ENCODE measurements at places on chromosomes 6 and 20.
A peak's percentile ranks its signal among the peaks of the same experiment; 100 is the strongest.

DNA sequence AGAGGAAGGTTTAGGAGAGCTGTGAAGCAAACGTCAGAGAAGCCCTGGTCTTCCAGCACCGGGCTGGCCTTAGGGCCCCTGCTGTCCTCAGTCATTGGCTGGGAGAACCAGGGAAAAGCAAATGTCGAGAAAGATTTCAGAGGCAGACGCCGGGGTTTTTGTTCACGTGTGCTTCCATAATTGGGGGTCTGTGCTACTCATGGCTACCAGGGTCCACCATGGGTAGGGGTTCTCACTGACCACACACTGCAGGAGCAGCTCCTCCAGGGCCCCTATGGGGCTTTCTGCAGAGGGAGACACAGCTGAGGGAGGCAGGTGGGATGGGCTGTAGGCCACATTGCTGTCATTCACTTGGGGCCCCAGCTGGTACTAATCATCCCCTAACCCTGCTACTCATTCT, 291.8 kb upstream of the FOXQ1 start:
- no peak for DNase-seq

DNA sequence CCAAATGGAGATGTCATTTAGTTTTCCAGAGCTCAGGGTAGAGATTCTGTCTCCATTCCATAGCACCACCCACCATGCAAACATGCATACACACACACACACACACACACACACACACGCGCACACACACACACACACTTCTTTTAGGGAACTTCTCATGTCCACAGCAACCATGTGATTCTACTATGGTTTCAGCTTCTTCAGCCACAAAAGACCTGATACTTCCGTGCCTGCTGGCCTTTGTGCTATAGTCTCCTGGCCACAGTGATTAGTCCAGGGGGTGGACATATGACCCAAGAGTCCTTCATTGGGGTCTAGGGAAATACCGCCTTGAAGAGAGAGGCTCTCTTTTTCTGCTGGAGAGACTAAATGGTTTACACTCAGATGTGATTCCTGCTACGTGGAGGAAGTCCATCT, 53.5 kb downstream of the CARMIL1 start:
- DNase-seq = no peak

DNA sequence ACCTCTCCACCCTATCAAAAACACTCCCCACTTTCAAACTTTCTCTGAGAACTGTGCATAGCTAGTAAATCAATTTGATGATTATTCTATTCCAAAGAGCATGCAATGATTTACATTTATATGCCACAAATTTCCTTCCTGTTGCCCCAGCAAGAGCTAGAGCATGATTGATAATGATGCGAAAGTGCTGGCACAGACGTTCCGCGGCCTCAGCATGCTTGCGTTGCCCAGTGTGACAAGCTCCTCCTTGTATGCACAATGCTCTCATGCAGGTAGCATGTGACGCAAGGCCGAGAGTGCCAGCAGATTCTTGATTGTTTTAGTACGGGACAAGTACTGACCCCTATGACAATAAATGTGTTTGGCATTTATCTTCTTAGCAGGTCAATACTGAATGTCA, 696.3 kb upstream of the SLC35B3 start:
- no peak for DNase-seq

GRCh38 chr6:7424967-7425807, 35.6 kb downstream of the RIOK1 start:
- no peak for DNase-seq

GRCh38 chr6:169183233-169183632, 70.4 kb downstream of the THBS2 start:
- no peak for DNase-seq

GRCh38 chr6:54813892-54814291, 32.7 kb upstream of the FAM83B start:
- DNase-seq = no peak

GRCh38 chr20:25223179-25223661, 24.7 kb upstream of the PYGB start:
- peak; percentile 47 for DNase-seq

DNA sequence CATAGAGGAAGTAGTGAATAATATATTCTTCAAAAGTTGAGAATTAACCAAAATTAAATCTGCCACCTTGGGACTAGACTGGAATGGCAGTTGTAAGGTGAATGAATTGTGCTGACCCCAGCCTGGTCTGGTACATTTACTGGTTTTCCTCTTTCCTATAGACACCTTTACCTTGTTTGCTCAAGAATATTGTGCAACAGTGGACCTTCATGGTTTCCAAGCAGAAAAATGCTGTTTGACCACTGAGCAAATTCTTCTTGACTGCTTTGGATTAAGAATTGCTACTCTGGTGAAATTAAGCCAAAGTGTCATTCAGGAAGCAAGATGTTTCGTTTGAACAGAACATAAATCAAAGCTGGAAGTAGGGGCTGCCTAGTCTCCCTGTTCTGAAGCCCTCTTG, 156.6 kb upstream of the TAB2 start:
- no peak for DNase-seq

DNA sequence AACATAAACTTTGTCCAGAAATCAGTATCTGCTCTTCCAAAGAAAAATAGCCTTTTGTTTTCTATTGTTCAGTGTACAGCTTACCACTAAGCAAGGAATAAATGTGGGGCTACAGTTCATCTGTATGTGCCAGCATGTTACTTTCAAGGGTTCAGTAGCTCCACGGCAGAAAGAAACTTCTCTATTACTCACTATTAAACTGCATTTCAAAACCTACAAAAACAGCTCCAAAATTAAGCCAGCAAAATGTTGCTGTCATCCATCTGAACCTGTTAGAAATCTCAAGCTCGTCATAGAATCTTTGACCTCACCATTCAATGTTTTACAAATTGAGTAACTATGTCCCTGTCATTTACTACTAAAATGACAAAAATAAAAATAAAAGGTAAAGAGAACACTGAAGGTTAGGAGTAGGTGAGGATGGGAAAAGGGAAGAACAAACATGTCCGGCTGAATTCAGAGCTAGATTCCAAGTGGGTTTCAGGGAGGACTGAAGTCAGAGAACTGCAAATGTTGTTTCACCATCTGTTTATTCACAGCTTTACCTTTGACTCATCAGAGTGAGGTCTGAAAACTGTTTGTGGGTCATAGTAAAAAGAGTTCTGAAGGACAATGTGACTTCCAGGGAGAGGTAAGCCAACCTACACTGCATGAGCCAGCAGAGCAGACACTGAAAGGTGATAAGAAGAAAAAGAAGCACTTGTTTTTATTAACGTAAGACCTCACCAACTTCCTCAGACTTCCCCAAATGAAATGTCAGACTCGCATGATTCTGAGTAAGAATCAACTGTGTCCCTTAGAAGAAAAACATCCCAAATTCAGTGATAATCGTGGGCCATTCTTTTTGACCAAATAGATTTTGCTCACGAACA, 62.0 kb downstream of the ATXN1 start:
- peak; percentile 51 for DNase-seq

GRCh38 chr6:167726043-167726621, 100.6 kb upstream of the AFDN start:
- no peak for DNase-seq

DNA sequence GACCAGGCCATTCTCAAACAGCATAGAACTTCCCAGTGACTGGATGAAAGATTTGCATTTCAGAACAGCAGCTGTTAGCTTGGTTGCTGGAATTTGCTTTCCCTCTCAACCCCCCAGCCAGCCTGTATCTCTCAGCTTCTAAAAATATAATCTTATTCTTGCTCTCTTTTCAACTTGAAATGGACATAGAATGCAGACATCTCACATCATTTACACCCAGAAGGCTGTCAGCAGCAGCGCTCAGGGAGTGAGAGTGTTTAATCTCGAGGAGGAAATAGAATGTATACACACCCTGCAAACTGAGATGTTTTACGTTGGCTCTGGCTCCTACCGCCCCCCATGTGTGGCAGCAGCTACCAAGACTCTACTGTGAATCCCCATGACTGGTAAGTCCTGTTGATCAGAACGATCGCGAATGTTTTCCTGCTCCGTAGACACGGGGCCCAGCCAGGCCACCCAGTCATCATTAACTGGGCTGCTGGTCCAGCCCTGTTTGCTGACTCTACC, 163.4 kb upstream of the SLC24A3 start:
- DNase-seq = no peak

DNA sequence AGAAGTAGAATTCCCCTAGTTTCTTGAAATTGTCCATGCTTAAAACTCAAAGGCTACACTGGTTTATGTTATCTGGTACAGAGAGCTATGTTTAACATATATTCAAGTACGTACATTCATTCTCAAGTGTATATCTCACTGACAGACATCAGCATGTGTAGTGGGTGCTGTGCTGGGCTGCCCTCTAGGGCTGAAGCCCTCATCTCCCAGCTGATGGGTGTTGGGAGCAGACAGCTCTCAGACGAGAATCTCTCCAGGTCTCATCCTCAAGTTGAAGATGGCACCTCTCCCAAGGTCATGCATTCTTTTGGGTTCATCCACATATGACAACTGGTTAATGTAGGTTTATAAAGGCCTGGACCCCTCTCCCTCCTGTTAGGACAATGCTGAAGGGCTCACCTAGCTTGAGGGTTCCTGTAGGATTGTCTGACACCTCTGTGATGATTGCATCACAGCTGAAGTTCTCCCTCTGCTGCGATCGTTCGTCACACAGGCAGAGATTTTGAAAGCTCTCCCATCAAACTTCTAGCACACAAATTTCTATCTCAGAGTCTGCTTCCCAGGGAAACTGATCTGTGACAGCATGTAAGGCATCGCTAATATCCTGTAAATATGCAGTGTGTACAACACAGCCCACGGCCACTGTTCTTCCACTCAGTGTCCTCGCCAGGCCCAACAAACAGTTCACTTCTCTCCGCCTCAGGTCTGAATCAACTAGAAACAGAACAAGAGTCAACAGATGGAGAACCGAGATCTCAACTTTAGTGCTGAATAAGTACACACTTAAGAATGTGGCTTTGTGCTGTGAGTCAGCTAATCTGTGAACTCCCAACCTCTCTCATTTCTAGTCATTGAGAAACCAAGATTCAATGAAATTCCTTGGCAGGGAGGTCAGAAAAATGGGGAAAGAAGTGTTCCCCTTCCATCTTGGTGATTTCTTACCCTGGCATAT, 43.2 kb downstream of the PREP start:
- no peak for DNase-seq

- DNase-seq = no peak
These were observed 2.9 kb upstream of the MDGA1 start for GRCh38 chr6:37700620-37700973.

- DNase-seq = no peak
These were observed 14.1 kb upstream of the FRMD1 start for GRCh38 chr6:168093071-168093505.

GRCh38 chr6:151172751-151173150, 67.0 kb upstream of the AKAP12 start:
- DNase-seq = no peak

Data from stimulated activated CD4-positive, alpha-beta T cell treated with anti-CD3 and anti-CD28 coated beads, Interleukin-4, amount 100 ng/mL, for 24 hours (primary cell).